ENCODE measurements at places on chromosomes 6 and 20. TPM values are rescaled to one million over a fixed set of nuclear protein-coding genes. Genes with fewer than 3 reads are reported as not detected.

Gene ARMH2
- not detected for total RNA-seq

Gene B3GAT2
- 0.04 TPM for total RNA-seq

Gene DNAH8
- not detected for total RNA-seq

Gene SLC35F1
- not detected for total RNA-seq

Gene AVP
- not detected for total RNA-seq

Gene LY6G6C
- total RNA-seq, result not detected

Gene SLC17A4
- total RNA-seq, result not detected

Gene PLN
- not detected for total RNA-seq

Gene MYLK4
- 0.14 TPM for total RNA-seq

Gene ZNF341
- 3.8 TPM for total RNA-seq

Gene HAO1
- not detected for total RNA-seq

Gene RSPH9
- 0.17 TPM for total RNA-seq

Gene SLC17A2
- not detected for total RNA-seq

Gene FABP7
- not detected for total RNA-seq

Gene RRP36
- 74.7 TPM for total RNA-seq

Gene HLA-DQB2
- total RNA-seq, result not detected

Gene RBBP8NL
- not detected for total RNA-seq

Gene OR2J3
- not detected for total RNA-seq

Gene C6orf163
- 0.19 TPM for total RNA-seq

Gene MEI4
- total RNA-seq, result not detected

Gene MAP3K5
- 3.7 TPM for total RNA-seq

Gene RHAG
- total RNA-seq, result 0.07 TPM

Gene MTO1
- 12.9 TPM for total RNA-seq

Gene COL11A2
- total RNA-seq, result 0.72 TPM

Gene PRR3
- total RNA-seq, result 15.0 TPM

Gene MTRF1L
- total RNA-seq, result 17.4 TPM

Gene SLC22A1
- total RNA-seq, result 1.9 TPM

Gene SCUBE3
- 0.05 TPM for total RNA-seq
